Stimulated activated CD4-positive, alpha-beta T cell treated with anti-CD3 and anti-CD28 coated beads, TNF-alpha, amount 100 ng/mL, for 4 hours (primary cell): ENCODE measurements at places on chromosomes 13 and 19.

- peak; percentile 20 for DNase-seq
Observed at GRCh38 chr19:42528354-42529247, at the start of gene CEACAM1. Gene CEACAM1 (minus strand): TSS chr19:42528481. CDS start chr19:42528374, 107 bp downstream.

DNA sequence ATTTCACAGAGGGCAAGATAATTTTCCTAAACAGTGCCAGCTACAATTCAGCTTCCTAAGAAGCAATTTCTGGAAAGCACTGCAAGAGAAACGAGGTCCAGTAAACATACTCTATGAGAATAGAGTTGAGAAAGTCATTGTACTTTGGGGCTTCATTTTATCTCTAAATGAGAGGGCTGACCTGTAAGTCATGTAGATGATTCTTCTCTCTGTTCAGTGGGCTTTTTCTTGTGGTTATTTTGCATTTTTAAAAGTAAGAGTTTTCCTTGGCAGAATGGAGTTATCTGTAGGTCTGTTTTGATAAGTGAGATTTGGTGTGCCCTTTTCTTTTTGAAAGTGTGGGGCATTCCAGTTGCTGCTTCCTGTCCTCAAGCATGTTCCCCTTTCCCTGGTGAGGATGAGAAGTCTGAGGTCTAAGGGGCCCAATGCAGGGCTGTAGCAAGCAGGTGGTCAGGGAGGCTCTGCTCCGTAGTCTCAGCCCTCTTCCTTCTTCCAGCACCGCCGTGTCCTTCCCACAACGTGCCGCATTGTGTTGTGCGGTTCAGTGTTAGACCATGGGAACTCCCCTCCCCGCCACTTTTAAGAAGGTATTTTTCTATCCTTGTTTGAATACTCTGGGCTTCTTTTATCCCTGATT lies 86.3 kb downstream of the ARHGEF7 start:
- no peak for DNase-seq

GRCh38 chr19:18785179-18786124 lies 5.7 kb downstream of the COMP start:
- peak; percentile 48 for DNase-seq

DNA sequence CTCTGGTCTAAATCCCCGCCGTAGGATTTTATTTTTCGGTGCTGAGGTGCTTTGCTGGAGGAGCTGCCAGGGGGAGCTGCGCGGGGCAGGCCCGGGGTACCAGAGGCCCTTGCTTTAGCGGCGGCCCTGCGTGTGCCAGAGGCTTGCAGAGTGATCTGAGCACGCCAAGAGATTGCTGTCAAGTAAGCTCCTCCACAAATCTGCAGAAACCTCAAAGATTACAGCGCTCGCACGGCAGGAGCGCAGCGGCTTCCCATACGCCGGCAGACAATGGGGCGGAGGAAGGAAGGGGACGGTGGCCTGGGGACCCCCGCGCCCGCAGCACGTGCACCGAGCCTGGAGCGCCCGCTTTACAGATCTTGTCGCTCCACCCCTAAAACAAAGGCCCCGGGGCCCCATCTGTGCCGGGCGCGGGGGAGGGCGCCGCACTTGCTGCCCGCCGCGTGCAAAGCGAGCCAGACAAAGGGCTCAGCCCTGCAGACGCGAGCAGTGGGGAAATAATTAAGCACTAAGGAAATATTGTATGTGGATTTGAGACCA lies 9.1 kb upstream of the C19orf12 start:
- peak; percentile 16 for DNase-seq

DNA sequence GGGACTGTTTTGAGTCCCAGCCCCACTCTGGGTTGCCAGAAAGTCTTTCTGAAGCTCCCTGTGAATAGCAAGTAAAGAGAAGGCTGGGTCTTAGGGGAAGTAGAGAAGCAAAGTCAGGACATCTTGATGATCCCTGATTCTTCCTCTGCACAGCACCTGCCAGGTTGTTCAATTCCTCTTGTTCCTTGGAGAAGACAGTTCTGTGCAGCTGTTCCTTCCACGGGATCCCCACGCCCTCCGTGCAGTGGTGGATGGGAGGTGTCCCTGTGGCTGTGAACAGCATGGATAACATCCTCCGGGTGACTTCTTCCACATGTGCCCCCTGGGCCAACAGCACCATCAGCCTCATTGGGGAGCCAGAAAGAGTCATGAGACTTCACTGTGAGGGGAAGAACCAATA lies 29.1 kb upstream of the IGLON5 start:
- no peak for DNase-seq

GRCh38 chr19:15378534-15379082 lies 979 bp downstream of the AKAP8 start:
- DNase-seq: peak; percentile 24

DNA sequence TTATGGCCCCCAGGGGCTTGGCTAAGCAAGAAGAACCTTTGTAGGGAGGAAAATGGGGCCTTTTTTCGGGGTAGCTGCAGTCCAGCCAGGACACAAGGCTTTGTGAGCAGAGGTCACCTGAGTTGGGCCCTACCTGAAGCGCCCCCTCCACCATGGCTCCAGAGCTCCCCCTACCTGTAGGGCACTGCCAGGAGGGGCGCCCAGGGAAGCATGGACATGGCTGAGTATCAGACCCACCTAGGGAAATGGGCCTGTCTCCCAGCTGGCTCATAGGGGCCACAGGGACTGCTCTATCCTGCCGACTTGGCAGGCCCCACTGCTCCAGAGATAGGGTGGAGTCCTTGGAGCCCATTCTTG lies 9.0 kb upstream of the CEBPA start:
- DNase-seq: no peak

DNA sequence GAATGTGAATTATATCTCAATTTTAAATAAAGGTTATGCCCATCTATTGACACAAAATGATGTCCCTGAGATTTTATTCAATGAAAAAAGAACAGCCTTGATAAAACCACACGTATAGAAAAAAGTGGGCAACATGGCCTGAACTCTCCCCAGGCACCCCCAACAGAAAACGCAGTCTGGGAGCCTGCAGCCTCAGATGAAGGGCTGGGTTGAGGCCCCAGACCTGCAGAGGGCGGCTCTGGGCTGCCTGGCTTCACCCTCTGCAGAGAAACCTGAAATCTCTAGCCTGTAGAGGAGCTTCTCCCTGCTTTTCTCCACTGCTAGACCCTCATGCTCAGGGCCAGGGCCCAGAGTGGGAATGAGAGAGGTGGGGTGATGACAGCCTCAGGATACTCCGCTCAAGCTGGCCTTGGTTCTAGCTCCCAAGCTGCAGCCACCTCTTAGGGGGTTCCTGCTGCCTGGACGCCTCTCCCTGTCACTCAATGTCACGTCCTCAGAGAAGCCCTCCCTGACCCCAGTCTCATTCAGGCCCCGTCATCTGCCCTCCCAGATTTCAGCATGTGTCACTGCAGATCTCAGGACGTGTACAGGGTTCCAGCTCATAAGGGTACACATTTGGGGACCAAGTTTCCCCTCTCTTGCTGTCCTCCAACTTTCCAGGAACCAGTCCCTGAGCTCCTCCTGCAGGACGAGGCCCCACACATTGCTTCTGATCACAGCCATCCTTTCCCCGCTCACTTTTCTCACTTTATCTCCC lies 1.8 kb downstream of the MBD3 start:
- DNase-seq: no peak
